ENCODE measurements at places on chromosomes 2 and 18.

DNA sequence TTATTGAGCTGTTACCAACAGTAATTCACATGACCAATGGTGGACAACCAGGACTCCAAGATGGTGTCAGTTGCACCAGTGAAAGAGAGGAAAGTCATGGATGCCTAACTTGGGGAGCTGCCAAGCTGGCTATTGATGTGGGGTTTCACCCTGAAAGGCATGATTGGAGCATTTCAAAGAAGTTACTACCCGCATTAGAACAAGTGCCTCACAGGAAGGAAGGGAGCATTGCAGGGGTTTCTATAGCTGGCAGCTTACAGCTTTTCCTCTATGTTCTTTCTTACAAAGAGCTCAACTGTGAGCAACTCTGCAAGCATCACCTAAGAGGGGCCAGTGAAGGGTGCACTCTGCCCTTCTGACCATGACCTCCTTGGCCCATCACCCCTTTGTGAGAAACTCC is 93.1 kb downstream of the TNFRSF11A start:
- DNase-seq: no peak

DNA sequence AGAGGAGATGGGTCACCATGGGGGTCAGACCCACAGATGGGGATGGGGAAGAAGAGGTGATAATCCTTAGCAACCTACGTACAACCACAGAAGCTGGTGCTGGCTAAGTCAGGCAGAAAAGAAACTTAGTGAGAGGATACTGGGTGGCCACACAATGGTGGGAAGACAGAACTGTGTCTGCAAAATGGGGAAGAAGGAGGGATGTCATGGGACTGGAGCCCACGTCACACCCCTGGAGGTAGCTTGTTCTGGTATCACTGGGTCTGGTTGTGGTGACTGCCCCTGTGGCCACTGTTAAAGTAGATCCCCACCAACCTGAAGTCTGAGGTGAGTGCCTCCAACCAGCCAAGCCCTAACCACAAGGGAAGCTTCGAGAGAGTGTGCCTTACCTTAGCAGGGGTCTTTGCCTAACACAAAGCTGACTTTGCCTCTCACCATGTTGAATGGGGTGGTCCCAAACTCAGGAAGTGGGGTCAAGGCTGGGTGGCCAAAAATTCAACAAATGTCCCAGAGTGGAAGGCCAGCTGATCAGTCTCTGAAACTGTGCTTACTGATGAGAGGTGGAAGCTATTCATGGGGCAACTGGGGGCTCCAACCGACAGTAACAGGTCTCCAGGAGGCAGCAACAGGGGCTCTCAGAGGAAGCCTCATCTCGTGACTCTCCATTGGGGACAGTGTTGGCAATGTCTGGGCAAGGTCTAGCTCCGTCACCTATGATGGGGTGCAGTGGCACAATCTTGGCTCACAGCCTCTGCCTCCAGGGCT is 64.8 kb upstream of the SLC1A4 start:
- no peak for DNase-seq

GRCh38 chr2:237883951-237884446 is 24.6 kb downstream of the RAMP1 start:
- no peak for DNase-seq

- DNase-seq: no peak
Measured at GRCh38 chr18:64009305-64009704, 39.4 kb downstream of the SERPINB8 start.

DNA sequence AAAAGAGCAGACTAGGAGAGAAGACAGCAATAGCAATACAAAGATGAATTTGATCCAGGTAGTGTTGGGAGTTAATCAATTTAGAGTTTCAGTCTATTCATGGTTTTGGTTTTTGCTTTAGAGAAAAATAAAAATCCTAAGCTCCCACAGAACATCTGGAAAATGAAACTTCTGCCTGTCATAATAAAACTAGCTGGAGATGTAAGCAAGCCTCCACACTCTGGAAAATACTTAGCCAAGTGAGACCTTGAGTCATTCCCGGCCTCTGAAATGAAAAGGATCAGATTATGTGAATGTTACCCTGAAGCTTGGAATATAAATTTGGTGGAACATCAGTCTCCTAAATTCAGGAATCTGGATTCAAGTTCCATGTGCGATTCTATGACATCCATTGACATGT is 485.6 kb upstream of the SPRED2 start:
- DNase-seq: no peak

DNA sequence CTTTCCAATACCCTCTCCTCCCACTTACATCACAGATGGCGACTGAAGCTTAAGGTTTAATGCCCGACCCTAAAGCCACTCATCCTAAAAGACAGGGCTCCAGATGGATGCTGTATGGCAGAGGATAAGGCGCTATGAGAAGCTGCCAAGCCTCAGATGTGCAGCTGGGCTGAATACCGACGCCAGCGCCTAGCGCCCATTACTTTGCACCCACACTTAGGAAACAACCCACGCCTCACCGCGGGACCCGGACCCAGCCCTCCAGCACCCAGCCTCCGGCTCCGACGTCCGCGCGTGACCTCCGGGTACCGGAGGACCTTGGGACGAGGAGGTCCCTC is 335 bp downstream of the TRAK2 start:
- DNase-seq: no peak

DNA sequence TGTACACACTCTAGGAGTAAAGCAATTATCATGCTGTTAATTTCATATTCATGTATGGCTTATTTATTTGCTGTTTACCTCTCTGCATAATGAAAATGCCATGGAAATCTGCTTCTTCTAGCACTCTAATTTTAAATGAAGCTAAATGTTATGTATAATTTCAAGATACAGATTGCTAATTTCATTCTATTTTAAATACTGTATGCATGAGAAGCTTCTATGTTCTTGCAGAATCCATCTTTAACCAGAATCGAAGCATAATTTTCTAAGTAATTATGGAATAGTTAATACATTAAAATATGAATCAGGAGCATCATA is 127.2 kb downstream of the UBE2E3 start:
- DNase-seq: no peak

Data from skeletal muscle cell (primary cell).